ENCODE measurements at places on chromosomes 3 and 15. TPM values are rescaled to one million over a fixed set of nuclear protein-coding genes. Genes with fewer than 3 reads are reported as not detected.

Gene ACKR2
- not detected for total RNA-seq

Gene COLQ
- total RNA-seq, result 0.61 TPM

Gene GPR171
- not detected for total RNA-seq

DNA sequence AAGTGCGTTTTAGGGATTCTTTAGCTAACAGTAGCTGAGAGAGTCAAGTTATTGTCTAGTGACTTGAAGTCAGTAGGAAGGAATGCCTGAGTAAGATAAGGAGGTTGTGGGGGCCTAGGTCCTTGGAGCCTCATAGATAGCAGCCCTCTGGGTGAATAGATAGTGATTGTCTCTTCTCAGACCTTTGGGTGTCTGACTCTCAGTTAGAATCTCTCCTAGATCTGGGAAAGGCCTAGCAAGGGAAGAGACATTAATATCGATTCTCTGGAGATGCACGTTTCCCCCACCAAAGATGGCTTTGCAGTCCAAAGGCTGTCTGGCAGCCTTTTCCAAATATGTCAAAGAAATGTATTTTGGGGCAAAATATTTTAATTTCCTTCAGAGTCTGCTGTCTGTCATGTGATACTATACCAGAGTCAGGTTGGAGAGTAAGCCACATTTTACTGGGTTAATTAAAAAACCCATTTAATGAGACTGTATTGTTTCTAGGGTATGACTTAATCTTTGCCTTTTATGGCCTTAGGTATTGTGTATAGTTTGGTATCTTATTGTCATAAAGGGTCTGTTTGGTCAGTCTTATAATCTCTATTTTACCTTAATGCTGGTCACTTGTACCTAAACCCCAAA, 92.2 kb downstream of the ST6GAL1 start:
- no peak for DNase-seq

DNA sequence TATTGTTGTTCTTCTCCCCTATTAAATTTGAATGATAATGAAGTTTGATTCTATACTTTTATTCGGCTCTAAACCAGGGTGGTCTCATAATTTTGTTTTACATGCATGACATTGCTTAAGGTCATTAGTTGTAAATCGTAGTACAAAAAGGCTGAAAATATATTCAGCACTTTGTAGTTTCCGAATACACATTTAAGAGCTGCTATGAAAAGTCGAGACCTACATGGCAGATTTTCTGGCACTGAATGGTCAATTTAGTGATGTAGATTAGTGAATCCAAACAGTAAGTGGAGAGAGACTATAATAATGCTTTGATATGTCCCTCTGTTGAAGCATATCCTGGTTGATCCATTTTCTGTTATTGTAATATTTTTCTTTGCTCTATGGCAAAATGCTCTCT, 254.0 kb upstream of the SOX2 start:
- DNase-seq, result no peak

GRCh38 chr3:156548902-156549301, 6.0 kb downstream of the SSR3 start:
- DNase-seq, result no peak

DNA sequence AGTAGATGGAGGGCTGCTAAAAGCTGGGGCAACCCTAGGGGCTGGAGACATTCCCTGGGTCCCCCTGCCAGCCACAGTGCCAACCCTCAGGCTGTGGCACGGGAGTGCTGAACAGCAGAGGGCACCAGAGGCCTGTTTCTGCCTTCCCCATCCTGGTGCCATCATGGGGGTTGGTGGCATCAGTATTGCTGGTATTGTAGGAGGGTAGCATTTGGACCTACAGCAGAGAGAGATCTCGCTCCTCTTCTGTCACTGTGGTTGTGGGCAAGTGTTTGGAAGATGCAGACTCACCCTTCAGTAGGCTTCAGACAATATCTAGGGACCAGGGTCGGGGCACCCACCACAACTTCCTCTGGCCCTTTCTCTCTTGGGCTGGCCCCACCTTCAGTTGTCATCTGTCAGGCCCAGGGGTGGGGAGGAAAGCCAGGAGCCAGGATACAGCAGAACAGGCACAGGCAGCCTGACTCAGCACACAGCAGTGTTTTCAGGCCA, 123.5 kb downstream of the RPLP1 start:
- peak; percentile 51 for DNase-seq

- DNase-seq, result no peak
These were observed 215.1 kb upstream of the CNTN4 start for GRCh38 chr3:1883534-1883933.

DNA sequence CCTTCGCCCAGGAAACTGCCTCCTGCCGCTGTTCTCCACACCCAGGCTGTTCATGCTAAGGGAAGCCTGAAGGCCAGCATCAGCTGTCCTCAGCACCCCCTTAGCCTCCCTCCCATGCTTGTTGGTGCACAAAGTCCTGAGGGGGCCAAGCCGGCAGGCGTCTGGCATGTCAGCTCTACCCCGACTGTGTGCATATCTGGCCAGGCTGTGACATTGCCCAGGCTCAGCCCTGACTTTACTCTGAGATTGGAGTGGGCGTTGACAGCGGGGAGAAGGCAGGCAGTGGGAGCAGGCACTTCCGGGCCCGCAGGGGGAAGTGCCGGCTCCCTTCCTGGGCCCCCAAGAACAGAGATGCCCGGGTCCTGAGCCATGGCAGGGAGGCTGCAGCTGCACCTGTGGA, 492.2 kb downstream of the AGBL1 start:
- DNase-seq, result no peak

DNA sequence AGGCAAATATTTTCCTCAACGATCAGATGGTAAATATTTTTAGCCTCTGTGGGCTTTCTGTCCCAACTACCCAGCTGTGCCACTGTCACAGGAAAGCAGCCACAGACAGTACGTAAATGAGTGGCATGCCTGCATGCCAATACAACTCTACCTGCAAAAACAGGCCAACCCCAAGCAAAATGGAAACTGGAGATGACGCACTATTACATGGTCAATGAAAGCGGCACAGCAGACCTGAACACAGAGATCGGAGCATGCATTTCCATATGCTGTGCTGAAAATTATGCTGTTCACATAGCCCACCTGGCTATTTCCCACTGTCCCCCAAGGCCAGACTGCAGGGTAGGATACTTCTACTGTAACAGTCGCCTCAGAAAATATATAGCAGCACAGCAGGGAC, 57.8 kb downstream of the HERC2 start:
- DNase-seq, result no peak

GRCh38 chr15:57054204-57054750, 135.8 kb downstream of the TCF12 start:
- no peak for DNase-seq

DNA sequence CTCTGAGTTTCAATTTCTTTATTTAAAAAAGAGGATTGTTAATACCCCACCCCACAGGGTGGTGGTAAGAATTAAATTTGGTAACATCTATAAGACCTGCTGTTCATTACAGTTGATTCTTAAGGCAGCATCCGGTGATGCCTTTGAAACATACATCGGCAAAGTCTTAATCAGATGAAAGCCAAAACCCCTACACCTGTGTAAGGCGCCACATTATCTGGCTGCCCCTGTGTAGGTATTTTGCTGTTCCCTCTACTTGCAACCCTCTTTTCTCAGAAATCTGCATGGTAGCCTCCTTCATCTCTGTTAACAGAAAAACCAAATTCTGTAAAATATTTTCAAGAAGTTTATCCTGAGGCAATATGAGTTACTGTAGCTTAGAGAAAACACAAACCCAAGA, 90.0 kb downstream of the ST6GAL1 start:
- no peak for DNase-seq

DNA sequence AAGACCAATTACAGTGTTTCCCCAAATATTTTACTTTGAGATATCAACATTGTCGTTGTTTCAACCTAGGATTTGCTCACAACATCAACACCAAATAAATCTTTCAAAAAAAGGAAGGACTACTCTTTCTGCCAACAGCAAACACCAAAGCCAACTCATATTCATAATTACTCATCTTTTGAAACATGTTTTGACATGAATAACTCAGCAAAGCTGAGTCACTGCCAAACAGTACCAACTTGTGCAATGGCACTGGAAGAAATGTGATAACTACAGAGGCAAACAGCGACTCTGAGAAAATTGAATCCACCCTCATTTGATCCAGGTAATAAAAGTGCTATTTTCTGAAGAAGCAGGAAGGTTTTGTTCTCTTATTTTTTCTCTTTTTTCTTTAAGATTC, 67.2 kb downstream of the PEX5L start:
- no peak for DNase-seq

- no peak for DNase-seq
These were observed 46.6 kb downstream of the DPPA2 start for GRCh38 chr3:109269577-109270275.

DNA sequence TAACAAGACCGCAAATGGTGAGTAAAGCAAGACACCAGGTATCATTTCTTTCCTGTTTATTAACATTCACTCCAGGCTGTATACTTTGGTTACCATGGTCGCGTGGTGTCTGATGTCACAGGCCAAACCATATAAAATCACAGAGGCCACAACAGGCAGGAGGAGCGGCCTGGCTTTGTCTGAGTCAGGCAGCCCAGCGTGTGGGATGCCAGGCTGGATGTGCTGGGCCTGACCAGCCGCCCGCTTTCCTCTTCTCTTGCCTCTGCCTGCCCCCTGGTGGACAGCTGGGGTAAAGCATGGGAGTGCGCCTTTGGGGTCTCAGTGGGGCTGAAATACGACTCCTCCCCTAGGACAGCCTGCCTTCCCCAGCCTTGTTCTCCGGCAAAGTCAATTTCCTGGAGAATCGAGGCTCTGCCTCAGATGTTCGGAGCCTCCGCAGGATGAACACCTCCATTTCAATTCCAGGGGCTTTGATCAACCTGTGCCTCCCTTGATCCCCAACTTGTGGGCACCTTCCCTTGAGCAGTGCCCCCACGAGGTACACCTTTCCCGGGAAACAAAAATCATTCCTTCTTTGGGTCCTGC, 78.2 kb downstream of the CCNL1 start:
- DNase-seq, result peak; percentile 96

GRCh38 chr15:49876401-49877038, 242.5 kb downstream of the ATP8B4 start:
- peak; percentile 81 for DNase-seq
